ENCODE measurements at places on chromosomes 4 and X. TPM values are rescaled to one million over a fixed set of nuclear protein-coding genes. Genes with fewer than 3 reads are reported as not detected.

The KLHL13 gene
- total RNA-seq, result 8.0 TPM

The F9 gene
- total RNA-seq, result not detected

The SSX4B gene
- not detected for total RNA-seq

The TCP11X2 gene
- not detected for total RNA-seq

The JCHAIN gene
- total RNA-seq, result 5.5 TPM

The GUCY1B1 gene
- total RNA-seq, result 25.7 TPM

The ETDA gene
- not detected for total RNA-seq

The LDOC1 gene
- total RNA-seq, result 2.9 TPM

The FGF2 gene
- 47.3 TPM for total RNA-seq

The CXCL10 gene
- total RNA-seq, result not detected

The L1CAM gene
- 19.1 TPM for total RNA-seq

The SPATA4 gene
- total RNA-seq, result not detected

The FRAS1 gene
- 1.2 TPM for total RNA-seq

The GRIA2 gene
- total RNA-seq, result not detected

The CRMP1 gene
- total RNA-seq, result not detected

The ATP6AP1 gene
- total RNA-seq, result 51.0 TPM

The TMEM255A gene
- not detected for total RNA-seq

The GAGE1 gene
- not detected for total RNA-seq

The IDH3G gene
- 85.7 TPM for total RNA-seq

The GRPEL1 gene
- total RNA-seq, result not detected

The MAGEA10 gene
- total RNA-seq, result not detected

The FGD1 gene
- total RNA-seq, result 2.4 TPM

The IL1RAPL2 gene
- not detected for total RNA-seq

The REELD1 gene
- not detected for total RNA-seq

The GLRA2 gene
- 2.6 TPM for total RNA-seq

The ALB gene
- not detected for total RNA-seq

The ZMAT1 gene
- 7.3 TPM for total RNA-seq

The DACH2 gene
- total RNA-seq, result not detected

The AADAT gene
- total RNA-seq, result 5.8 TPM

The HHIP gene
- total RNA-seq, result 8.8 TPM

The TMEM150C gene
- not detected for total RNA-seq

The MAGT1 gene
- total RNA-seq, result 41.1 TPM

The PABPC4L gene
- total RNA-seq, result 6.6 TPM

The CCKAR gene
- total RNA-seq, result 18.3 TPM

The TMEM271 gene
- not detected for total RNA-seq

The FANCB gene
- total RNA-seq, result 0.87 TPM

The EFHC2 gene
- 0.87 TPM for total RNA-seq

The BRS3 gene
- total RNA-seq, result not detected

The MAGEA3 gene
- total RNA-seq, result not detected

The MUC7 gene
- total RNA-seq, result not detected

The RASL11B gene
- total RNA-seq, result 5.0 TPM

The KIT gene
- total RNA-seq, result 41.7 TPM
